Activated naive CD4-positive, alpha-beta T cell treated with anti-CD3 and anti-CD28 coated beads, Interleukin-2, amount 10 ng/mL, durations not matched to agents 7 days and 5 days (primary cell): ENCODE measurements at places on chromosomes 5 and 9.

DNA sequence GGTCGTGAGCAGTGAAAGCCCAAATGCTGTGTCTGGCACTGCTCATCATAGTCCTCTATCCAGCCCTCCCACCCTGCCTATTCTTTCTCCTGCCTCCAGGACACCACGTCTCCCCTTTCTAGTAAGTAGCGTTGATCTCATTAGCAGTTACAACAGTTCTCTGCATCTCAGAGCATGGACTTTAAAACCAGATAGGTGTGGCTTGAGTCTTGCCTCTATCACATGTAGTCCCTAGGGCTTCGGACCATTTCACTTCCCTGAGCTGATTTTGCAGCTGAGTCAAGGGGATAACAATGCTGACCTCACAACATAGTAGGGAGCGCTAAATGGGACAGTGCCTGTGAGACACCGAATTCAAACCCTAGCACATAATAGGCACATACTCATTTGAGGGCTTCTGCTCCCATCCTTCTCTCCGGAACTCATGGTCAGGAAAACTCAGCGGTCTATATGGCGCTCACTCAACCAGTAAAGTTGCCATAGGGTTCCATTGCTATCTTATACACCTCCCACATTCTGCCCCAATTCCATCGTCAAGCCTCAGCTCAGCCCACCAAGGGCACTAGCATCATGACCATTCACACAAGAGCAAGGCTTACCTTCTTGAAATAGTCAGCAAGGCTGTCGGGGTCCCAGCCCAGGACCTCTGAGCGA, 515 bp downstream of the LCP2 start:
- DNase-seq: no peak

- no peak for DNase-seq
Measured at GRCh38 chr5:31992377-31992776, 181.7 kb downstream of the GOLPH3 start.

- DNase-seq: no peak
Measured at GRCh38 chr5:44935262-44935661, 126.5 kb downstream of the MRPS30 start.

- DNase-seq: no peak
Measured at GRCh38 chr9:98479967-98480847, 224.8 kb upstream of the TBC1D2 start.
